ENCODE measurements at places on chromosomes 3 and 15.
A peak's percentile ranks its signal among the peaks of the same experiment; 100 is the strongest.

DNA sequence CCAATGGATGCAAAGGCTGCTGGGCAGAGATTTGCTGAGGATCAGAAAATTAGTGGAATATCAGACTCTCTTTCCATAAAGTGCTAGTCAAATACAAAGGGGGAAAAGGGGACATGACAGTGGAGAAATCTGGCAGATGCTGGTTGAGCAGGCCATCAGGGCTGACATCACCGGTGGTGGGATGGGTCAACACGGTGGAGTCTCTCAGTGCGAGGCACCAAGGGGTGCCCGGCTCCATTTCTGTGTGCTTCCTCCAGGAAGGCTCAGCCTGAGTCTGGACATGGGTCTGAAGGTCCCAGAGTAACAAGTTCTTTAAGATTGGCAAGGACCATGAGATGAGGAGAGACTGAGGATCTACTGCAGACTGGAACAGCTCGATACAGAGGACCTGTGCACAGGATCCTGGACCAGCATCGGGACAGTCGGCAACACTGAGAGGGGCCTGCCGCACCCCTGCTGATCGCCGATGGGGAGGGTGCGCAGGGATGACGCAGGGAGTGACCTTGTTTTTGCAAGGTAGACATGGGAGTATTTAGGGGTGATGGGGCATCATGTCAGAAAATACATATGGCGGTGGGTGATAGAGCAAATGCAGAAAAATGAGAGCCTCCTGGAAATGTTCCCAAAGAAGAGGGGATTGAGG lies 92.7 kb downstream of the SEC22A start:
- no peak for DNase-seq

- no peak for DNase-seq
Observed at GRCh38 chr3:134809427-134810051, 14.5 kb downstream of the EPHB1 start.

DNA sequence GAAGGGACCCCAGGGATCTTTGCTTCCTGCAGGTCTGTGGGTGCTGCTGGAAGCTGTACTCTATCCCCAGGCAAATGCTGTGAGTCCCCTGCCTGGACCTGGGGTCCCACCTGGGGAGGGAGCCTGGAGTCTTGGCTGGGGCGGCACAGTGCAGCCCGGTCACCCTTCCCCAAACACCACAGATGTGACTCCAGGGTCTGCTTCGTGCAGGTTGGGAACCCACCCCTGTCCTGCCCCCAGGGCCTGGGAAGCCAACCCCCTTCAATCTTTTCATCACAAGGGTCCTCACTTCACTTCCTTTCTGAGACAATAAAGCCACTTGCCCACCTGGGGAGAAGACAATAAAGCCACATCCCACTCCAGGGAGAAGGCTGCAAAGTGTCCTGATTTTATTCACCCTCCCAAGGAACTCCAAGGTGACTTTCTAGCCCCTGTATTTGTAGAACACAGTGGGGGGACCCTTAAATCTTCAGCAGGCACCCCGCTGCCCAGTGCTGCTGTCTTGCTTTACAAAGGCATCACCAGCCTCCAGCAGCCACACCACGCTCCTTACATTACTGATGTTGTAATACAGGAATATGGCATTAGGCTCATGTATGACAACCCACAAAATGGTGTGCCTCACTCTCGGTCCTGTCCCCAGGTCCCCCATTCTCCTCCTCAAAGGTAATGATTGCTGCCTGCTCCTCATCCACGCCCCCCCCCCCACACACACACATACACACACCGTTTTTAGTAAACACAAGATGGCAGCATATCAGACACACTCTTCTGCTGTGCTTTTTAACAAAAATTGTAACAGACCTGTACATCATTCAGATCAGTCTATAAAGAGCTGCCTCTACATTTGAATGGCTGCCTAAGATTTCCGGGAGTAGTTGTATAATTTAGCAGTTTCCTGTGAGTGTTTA lies 9.9 kb downstream of the C3orf22 start:
- no peak for DNase-seq

DNA sequence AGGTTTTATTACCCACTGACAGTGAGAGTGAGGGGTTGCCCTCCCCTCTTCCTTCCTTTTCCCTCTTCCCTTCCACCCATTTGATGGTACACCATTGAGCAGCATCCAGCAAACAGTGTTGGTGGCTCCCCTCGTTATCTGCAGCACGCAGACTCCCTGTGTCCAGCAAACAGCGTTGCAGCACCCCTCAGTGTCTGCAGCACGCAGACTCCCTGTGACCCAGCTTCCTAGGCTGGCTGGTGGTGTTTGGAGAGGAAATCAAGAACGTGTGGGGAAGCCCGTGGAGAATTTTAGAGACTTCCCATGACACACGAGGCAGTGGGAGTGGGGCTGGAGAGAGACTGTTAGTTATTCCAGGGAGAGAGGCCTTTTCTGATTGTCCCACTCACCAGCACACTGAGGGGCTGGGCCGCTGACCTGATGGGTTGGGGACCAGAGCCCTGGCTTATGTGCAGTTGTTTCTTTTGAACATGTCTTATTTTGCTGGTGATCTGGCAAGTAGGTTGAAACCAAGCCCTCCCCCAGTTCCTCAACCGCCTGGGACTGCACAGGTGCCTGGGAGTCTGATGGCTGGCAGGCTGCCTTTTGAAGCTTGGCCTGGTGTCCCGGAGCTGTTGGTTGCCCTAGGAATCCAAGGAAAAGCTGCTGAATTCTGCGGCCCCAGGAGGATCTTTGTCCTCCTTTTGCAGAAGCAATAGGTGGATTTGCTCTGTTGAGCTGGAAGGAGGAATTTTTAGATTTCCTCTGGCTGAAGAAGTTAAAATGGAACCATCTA lies 19.0 kb downstream of the APBA2 start:
- no peak for DNase-seq

- DNase-seq, result no peak
Observed at GRCh38 chr15:38874464-38874863, 309.9 kb upstream of the RASGRP1 start.

- DNase-seq, result no peak
Observed at GRCh38 chr3:105277656-105278055, 89.1 kb upstream of the ALCAM start.

DNA sequence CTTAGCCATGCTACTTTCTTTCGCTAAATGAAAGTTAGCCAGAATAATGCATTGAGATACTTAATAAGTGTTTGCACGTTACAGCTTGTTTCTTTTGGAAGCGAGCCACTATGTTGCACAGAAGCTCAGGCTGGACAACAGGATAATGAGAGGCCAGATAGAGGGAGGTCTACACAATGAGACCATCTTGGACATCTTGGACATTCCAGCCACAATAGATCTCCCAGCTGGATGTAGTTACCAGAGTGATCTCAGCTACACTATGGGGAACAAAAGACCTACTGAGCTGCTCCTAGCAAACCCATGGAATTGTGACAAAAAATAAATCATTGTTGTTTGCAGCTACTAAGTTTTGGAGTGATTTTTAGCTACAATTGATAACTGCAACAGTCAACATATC lies 540.1 kb upstream of the SEMA6D start:
- DNase-seq, result no peak

- DNase-seq, result no peak
Observed at GRCh38 chr3:127677541-127678314, 5.0 kb downstream of the ABTB1 start.

- DNase-seq, result no peak
Observed at GRCh38 chr3:169203631-169204550, 459.6 kb downstream of the MECOM start.

GRCh38 chr3:37030588-37030987 lies 37.3 kb downstream of the MLH1 start:
- no peak for DNase-seq

DNA sequence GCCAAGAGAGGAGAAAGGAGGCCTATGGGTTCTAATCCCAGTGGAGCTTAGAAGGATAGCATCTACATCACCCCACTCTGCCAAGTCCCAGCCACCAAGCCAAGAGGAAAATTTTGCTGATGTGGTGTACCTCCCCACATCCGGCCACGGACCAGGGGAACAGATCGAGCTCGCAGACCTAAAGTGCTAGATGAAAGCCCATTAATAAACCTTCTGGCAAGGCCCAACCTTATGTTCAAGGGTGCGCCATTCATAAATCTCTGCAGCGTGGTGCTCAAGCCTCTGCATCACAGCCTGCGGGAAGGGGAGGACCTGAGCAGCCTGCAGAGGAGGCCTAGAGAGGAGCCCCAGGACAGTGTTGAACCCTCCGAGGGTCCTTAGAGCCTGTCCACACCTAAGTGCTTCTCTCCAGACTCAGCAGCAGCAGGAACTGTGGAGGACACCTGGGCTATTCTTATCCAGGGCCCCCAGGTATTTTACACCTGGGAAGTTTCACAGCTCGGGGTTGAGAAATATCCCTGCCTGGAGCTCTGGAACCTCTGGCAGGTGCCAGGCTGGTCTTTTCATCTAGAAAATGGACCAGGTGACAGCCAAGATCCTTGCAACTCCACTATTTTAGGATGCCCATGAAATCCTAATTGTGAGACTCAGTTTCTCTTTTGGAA lies 68.0 kb downstream of the MRPL46 start:
- peak; percentile 52 for DNase-seq

DNA sequence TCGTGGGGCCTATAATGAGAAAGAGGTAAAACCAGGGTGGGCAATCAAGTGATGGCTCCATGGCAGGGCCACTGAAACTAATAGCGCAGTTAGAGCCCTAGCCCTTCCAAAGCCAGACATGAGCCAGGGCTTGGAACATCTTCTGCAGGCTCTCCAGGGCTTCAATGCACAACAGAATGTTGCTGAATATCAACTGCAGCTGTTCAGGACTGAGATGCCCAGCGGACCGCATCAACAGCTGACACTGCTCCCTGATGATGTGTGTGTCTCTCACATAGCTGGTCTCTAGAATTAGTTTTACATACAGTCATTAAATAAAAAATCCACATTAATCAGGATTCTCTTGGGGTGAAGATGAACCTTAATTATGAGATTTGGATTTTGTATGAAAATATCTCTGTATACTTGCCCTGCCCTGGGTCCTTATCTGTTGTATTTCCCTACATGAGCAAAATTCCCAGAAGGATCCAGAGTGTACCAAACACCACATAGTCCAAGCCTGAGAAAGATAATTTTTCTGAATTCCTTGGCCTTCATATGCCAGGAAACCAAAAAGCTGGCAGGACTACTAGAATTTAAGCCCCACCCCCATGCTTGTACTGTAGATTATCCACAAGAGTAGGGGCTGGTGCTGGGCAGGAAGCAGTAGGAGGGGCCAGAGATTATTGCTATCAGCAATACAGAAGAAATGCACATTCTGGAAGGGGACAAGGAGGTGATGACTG lies 7.7 kb upstream of the GOLGB1 start:
- DNase-seq, result peak; percentile 82

GRCh38 chr15:61314427-61314826 lies 85.3 kb upstream of the RORA start:
- DNase-seq, result no peak
